Stimulated activated CD4-positive, alpha-beta T cell treated with anti-CD3 and anti-CD28 coated beads, Interleukin-1b, Interleukin-23, amount 100 ng/mL, for 24 hours (primary cell): ENCODE measurements at places on chromosomes 1 and 21.

- DNase-seq = no peak
Observed at GRCh38 chr21:31592963-31593560, 66.4 kb upstream of the SOD1 start.

DNA sequence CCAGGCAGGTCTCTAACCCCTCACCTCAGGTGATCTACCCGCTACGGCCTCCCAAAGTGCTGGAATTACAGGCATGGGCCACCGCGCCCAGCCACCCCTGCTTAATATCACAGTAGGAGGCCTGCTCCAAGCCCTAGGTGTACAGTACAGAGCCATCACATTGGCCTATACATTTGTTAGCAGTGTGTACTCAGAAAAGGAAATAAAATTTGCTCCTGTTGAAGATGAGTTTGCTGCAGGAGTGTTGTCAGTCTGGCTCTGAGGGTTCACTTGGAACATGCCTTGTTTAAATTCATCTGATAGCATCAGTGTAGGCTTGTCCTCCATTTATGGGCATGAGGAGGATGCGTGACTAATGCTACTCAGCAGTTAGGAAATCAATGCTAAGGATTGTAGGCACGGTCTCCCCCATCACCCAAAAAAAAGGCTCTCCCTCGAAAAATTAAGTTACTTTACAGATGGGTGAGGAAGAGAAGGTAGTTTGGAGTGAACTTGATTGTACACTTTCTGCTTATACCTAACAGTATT lies 4.6 kb upstream of the ENAH start:
- DNase-seq = no peak

- no peak for DNase-seq
Observed at GRCh38 chr1:211332036-211332616, 5.5 kb downstream of the TRAF5 start.

DNA sequence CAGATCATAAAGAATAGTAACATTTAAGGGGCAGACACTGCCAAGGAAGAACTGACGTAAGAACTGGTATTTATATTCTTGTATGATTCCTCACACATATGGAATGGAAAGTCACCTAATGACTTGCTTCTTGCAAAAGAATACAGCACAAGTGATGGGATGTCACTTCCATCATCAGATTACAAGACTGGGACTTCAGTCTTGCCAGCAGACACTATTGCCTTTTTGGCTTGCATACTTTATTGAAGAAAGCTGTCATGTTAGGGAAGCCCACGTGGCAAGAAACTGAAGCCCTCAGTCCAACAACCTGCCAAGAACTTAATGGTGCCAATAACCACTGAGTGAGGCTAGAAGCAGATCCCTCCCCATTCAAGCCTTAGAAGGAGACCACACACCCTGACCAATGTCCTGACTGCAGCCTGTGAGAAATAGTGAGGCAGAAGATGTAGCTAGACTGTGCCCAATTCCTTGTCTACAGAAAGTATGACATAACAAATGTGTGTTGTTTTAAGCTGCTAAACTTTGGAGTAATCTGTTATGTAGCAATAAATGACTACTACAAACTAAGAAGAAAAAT lies 12.0 kb downstream of the EGLN1 start:
- no peak for DNase-seq

- no peak for DNase-seq
Observed at GRCh38 chr1:100400404-100400803, 48.1 kb downstream of the CDC14A start.

- no peak for DNase-seq
Observed at GRCh38 chr1:8533124-8533523, 215.2 kb downstream of the SLC45A1 start.

- no peak for DNase-seq
Observed at GRCh38 chr1:31801458-31801857, 14.4 kb downstream of the SPOCD1 start.

DNA sequence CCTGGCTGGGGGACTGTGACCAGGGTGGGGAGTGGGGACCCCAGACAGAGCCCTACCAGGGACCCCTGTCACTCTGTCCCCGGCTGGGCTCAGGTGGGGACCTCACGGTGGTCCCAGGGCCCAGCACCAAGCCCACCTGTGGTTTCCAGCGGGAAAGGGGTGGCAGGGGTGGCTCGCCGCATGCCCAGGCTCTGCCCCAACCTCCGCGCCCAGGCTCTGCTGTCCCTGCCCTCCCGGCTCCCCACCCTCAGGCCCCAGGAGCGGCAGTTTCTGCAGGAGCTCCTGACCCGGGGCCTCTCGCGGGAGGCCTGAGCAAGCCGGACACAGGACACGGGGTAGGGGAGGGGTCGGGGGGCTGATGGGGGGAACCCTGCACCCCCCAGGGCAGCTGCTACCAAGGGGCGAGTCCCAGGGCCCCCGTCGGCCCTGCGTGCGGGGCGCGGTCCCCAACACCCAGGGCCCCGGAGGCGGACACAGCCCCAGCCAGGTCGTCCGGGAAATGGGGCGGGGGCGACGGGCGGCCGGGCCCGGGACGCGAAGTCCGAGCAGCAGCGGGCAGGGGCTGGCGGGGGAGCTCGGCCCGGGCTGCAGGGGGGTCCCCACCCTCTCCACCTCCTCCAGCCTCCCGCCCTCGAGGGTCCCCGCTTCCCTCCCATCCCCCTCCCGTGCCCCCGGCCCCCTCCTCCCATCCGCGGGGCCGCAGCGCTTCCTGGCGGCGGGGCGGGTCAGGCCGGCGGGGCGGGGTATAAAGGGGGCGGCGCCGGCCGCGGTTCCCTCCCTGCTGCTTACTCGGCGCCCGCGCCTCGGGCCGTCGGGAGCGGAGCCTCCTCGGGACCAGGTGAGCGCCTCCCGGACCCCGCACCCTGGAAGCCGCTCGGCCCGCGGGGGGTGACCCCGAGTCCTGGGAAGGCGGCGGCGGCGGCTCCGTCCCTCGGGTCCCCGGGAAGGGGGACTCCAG lies at the start of gene COL6A2:
Gene COL6A2 (plus strand): TSS at position 777 of the 958 bp plus-strand sequence.
- DNase-seq = peak; percentile 36

GRCh38 chr1:240906477-240906876 lies 294.5 kb upstream of the GREM2 start:
- no peak for DNase-seq

GRCh38 chr21:46472246-46472645 lies 13.6 kb downstream of the DIP2A start:
- DNase-seq = no peak

DNA sequence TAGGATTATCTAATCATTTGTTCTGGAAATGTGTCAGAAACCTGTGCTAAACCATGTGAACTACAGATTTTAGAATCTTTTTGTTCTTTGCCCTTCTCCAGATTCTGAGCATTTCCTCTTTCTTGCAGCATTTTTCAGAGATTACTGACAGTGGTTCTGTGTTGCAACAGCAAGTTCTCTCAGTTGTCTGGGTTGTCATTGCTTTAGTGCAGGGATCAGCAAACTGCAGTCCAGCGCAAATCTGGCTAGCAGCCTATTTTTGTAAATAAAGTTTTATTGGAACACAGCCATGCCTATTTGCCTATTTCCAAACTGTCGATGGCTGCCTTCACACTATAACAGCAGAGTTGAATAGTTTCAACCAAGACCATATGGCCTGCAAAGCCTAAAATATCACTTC lies 66.3 kb upstream of the LRRC8D start:
- no peak for DNase-seq
